Stimulated activated CD8-positive, alpha-beta memory T cell treated with anti-CD3 and anti-CD28 coated beads, Interleukin-4, amount 100 ng/mL, for 24 hours (primary cell): ENCODE measurements at places on chromosomes 6 and 20.
A peak's percentile ranks its signal among the peaks of the same experiment; 100 is the strongest.

- DNase-seq = no peak
Observed at GRCh38 chr20:454951-455350, 7.4 kb downstream of the TBC1D20 start.

- DNase-seq = no peak
Observed at GRCh38 chr6:105135056-105135455, 44.8 kb downstream of the POPDC3 start.

GRCh38 chr6:43455531-43456428 lies at the start of gene DLK2:
Gene DLK2 (minus strand): TSS chr6:43455548. CDS start chr6:43454825, 723 bp downstream.
- DNase-seq = peak; percentile 32

DNA sequence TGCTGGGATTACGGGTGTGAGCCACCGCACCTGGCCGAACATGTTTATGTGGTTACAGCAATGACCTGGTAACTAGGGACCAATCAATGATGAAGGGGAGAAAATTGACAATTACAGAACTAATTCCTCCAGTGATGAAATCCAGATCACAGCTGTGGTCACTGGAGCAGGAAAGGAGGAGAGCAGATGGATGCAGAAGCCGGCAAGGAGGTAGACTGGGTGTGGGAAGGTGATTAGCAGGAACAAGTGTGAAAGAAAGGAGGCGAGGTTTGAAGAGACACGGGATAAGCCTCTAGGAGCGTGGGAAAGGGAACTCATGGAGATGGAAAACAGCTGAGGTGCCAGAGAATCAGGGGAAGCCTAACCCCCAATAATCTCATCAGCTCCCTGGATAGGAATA lies 17.2 kb upstream of the SPAG4 start:
- DNase-seq = no peak

- no peak for DNase-seq
Observed at GRCh38 chr20:5044075-5044620, 42.8 kb upstream of the SLC23A2 start.

DNA sequence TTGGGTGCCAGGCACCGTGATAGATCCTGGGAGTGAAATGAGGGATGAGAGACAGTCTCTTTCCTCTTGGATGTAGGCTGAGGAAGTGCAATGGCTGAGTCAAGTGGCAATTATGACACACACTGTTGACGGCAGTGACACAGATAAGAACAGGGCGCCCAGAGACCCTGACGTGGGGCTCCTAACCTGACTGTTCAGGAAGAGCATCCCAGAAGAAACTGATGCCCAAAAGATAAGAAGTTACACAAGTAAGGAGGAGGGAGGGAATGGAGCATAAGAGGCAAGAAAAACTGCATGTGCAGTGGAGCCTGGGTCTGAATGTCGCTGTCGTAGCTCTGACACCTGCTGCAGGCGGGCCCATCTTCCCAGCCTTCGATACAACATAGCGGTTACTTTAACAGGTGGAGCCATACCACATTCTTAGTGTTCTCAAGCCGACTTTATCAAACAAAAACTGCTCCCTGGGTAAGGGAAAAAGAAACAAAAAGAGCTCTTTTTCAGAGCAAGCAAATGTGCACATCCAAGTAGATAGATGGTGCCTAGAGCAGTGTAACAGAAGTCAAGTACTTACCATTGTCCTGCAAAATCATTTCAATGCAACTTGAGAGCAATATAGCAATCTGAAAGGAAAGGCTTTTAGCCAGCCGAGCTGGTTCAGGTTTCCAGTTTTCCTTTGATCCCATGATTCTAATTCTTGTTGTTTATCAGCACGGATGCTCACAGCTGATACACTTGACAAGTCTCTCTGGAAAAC lies 463.9 kb upstream of the JARID2 start:
- DNase-seq = no peak

GRCh38 chr6:126461045-126461444 lies 121.1 kb downstream of the CENPW start:
- DNase-seq = no peak

GRCh38 chr6:20312606-20313005 lies 89.1 kb upstream of the E2F3 start:
- DNase-seq = no peak

GRCh38 chr6:1856381-1856780 lies 246.7 kb downstream of the FOXC1 start:
- DNase-seq = no peak

- no peak for DNase-seq
Observed at GRCh38 chr6:63798378-63798777, 162.8 kb downstream of the PHF3 start.

DNA sequence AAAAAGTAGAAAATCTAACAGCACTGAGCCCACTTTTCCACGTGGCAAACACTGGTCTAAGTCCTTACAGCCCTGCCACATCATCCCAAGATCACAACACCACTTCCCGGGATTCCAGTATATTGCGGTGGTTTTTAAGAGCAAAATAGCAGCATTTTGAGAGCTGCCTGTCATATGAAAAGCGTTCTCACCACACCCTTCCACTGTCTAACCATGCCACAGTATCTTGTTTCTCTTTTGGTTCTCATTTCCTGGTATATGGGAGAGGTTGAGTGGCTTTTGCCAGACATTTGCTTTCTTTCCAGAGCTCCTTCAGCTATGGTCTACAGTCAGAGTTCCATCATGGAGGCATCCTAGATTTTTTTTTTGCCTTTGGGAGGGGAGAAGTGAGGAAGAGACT lies 243.0 kb downstream of the TSHZ2 start:
- DNase-seq = no peak

DNA sequence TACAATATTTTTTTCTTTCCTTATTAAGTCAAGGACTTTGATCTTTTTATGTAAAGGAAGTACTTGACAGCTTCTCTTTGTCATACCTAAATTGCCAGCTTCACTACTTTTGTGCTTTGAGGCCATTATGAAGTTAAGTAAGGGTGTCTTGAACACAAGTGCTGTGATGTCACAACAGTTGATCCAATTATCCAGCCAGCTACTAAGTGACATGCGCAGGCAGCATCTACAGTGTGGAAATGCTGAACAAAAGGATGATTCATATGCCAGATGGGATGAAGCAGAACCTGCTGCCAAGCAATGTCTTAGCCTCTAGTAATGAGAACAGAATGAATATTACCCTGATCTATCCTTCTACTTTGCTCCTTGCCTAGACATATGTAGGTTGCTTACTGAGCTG lies 68.3 kb upstream of the TMEM244 start:
- no peak for DNase-seq

DNA sequence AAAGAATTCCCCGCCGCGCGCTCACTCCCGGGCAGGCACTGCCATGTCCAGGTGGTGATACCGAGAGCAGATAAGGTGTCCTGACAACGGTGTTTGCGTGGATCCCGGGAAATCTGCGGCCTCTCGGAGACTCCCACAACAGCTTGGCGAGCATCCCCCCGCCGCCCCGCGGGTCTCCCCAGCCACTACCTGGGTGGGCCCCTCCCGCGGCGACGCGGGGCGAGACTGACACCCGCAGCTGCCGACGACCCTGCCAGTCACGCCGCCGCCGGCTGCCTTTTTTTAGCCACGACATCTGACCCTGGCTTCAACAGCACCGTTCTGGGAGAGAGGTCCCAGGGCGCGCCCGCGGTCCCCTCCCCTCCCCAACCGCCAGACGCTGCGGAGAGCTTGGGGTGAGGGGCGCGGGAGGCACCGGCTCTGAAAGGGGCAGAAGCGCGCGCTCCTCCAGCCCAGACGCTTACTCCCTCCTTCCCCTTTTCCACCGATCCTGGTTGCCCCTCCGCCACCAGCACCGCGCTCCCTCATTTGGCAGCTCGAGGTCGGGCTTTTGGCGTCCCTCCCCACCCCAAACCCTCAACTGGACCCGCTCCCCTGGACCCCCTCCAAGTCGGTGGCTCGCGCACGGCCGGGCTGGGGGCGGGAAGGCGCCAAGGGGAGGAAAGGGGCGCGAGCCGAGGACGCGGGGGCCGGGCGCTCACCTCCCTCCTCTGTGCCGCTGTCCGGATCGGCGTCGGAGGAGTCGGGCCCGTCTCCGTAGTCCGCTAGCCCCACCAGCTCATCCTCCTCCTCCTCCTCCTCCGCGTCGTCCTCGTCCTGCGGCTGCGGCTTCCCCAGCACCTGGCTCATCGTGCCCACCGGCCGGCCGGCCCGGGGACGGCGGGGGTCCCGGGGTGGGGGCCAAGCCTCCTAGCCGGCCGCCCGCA lies 665 bp downstream of the RRAGD start:
- peak; percentile 2 for DNase-seq

GRCh38 chr6:152048921-152049320 lies 241.4 kb downstream of the ESR1 start:
- DNase-seq = no peak

- DNase-seq = no peak
Observed at GRCh38 chr20:45156713-45157112, 18.0 kb upstream of the PI3 start.

DNA sequence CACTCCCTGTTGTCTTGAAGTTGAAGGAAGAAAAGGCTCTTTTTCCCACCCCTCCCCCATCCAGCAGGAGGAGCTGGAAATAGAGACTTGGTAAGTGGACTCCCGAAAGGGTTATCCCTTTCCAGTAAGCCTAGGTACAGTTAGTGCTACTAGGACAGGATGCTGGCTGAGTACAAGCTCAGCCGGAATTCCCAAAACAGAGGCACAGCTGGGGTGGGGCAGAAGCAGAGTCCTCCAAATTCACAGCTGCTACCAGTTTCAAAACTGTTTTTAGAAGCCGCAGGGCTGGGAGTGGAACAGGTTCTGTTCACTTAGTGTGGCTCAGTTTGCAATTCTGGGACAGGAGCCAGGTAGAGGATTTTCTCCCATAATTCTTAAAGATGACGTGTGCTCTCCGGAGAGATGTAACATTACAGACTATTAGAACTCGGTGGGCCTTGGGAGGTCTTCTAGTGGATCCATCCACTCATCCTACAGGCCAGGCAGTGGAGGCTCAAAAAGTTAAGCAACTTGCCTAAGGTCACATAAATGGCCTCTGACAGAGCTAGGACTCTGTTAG lies 19.0 kb upstream of the UTRN start:
- DNase-seq = no peak

DNA sequence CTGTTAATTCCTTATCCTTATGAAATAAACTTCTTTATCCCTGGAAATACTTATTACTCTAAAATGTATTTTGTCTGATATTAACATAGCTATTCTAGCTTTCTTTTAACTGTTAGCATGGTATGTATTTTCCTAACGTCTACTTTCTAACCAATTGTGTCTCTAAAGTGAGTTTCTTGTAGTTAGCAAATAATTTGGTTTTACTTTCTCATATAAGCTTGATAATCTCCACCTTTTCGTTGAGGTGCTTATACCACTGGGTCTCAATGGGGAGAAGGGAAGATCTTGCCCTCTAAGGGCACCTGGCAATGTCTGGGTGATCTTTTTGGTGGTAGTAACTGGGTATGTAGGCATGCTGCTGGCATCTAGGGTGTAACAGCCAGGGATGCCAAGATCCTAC lies 25.7 kb downstream of the ZNF334 start:
- no peak for DNase-seq
